Effector memory CD4-positive, alpha-beta T cell (primary cell): ENCODE measurements at places on chromosomes 4 and X.

GRCh38 chrX:107728371-107729099, 47.1 kb downstream of the TSC22D3 start:
- DNase-seq = no peak

DNA sequence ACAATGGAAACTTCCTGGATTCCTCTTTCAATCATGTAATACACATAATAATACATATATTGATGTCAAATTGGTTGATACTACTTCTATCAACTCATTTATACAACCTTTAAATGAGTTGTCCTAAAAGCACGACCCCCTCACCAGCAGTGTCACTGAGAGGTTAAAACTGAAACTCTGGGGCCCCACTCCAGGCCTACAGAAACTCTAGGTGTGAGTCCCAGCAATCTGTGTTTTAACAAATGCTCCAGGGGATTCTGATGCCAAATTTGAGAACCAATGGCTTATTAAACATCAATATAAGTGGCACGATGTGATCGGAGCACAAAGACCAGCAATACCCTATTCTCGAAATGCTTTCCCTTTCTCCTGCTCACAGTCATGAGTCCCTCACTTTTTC, 47.9 kb downstream of the ATP8A1 start:
- DNase-seq = no peak

GRCh38 chrX:386239-386767, 404 bp downstream of the PPP2R3B start:
- DNase-seq = no peak

DNA sequence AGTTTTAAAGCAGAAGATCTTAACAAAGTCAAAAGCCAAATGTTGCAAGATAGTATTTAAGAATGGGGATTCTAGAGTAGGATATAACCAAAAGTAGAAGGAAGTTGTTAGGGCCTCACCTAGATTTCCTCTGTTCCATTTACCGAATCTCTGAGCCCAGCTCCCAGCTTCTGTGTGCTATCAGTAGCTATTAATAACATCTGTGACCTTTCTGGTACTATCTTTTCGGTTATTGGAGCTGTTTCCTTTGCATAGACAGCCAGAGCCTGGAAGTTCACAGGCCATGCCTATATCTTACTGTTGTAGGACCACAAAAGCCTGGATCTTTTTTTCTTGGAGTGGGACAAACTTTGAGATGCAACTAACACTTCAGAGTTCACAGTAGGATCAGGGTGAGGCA, 244.2 kb downstream of the PPP1R2C start:
- DNase-seq = no peak

DNA sequence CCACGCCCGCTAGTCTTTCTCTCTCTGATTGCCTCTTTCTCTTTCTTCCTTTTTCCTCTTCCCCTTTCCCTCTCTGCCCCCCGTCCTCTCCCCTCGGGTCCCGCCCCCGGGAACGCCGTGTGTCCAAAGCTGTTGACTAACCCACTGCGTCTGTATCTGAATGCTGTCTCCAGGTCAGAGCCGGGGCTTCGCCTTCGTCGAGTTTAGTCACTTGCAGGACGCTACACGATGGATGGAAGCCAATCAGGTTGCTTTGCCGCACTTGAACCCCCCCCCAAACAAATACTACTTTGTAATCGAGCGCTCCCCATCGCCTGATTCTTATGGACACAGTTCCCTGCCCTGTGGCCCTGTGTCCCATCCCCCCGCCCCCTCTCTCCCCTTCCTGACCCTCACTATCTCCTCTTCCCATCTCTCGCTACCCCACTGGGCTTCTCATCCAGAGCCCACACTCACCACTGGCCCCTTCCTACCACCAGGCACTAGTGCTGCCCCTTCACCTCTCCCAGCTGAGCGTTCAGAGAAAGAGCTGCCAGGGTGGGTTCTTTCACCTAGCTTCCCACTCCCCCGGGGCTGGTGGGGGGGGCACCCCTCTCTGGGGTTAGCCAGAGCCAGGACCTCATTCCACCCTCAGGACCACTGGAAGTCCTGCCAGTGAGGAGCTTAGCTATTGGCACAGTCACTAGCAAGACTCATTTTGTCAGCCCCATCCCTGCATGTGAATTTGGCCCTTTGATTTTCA, 18.6 kb upstream of the UBA1 start:
- DNase-seq = no peak

- no peak for DNase-seq
These were observed 6.6 kb downstream of the ETDC start for GRCh38 chrX:135315864-135316263.

DNA sequence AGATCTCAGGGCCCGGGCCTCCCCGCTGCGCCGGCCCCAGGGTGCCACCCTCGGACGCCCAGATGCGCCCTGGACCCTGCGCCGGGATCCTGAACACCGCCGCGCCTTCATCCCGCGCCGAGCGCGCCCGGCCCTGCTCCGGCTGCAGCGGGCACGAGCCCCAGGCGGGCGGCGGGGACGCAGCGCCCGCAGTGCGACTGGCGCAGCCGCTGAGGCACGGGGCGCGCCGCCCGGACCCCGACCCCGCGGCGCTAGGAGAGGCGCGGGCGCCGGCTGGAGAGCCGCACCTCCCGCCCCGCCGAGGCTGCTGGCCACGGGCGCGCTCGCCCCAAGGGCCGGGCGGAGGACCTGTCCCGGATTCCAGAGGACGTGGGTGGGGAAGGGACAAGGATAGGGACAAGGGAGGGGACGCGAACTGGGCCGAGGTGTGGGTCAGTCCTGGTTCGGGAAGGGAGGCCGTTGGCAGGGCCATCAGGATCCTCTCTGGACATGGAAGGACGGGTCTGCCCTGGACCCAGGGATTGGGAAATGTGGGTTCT, 1.1 kb downstream of the ZFYVE28 start:
- no peak for DNase-seq

DNA sequence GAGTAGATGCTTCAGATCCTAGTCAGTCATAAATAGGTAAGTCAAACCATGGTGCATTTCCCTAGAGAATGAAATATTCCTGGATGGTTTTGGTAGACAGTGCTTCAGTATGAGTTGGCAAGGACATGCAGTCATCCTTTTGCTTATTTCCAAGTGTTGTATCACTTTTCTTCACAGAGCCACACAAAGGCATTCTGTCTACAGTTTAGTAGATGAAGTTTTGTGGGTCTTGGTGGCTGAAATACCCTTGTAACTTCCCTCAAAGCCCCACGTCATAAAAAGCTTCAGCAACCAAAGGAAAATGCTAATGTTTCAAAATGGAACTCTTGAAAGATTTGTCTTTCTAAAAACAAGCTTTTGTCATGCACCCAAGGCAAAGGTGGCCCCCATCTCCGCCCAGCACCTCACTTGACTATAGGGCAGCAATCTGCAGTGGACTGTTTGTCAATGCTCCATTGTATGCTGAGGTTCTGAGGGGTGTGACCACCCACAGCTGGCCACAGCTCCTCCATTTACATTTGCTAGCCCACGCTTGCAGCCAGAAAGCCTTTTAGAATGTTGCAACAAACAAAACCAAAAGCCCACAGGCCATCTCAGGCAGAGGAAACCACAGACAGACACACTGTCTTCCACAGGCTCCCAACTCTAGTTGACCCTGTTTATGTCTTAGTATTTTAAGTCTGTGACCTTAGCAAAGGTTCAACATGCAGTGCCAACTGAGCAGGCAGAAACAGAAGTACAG, 87.1 kb upstream of the FAM9C start:
- DNase-seq = no peak

- no peak for DNase-seq
These were observed 4.1 kb downstream of the ANXA10 start for GRCh38 chr4:168096407-168096784.

- no peak for DNase-seq
These were observed 64.9 kb upstream of the SCOC start for GRCh38 chr4:140308366-140309123.
